Right atrium auricular region (tissue), 2 donors: ENCODE measurements at places on chromosomes 1 and 21.

DNA sequence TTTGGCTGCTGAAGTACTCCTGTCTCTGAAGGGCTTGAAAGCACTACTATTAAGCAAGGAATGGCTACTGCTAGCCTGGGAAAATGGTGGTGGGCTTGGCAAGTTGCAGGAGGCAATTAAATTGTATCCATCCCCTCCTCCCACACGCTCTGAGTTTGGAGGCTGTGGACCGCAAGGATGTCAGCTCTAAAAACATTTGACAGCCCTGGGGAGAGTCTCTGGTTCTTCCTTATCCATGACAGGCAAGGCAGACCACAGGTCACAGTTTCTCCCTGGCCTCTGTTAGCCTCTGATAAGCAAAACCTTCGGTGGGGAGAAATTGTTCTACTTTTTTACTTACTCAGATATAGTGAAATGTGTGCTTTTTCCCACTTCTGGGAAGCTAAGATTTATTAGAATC, 46.6 kb downstream of the S1PR1 start:
- no peak overlapping the region for H3K27ac ChIP-seq
- no peaks in the 10 kb centered on the region for H3K27me3 ChIP-seq
- H3K4me3 ChIP-seq = no peak overlapping the region
- H3K4me1 ChIP-seq = no peaks in the 10 kb centered on the region

DNA sequence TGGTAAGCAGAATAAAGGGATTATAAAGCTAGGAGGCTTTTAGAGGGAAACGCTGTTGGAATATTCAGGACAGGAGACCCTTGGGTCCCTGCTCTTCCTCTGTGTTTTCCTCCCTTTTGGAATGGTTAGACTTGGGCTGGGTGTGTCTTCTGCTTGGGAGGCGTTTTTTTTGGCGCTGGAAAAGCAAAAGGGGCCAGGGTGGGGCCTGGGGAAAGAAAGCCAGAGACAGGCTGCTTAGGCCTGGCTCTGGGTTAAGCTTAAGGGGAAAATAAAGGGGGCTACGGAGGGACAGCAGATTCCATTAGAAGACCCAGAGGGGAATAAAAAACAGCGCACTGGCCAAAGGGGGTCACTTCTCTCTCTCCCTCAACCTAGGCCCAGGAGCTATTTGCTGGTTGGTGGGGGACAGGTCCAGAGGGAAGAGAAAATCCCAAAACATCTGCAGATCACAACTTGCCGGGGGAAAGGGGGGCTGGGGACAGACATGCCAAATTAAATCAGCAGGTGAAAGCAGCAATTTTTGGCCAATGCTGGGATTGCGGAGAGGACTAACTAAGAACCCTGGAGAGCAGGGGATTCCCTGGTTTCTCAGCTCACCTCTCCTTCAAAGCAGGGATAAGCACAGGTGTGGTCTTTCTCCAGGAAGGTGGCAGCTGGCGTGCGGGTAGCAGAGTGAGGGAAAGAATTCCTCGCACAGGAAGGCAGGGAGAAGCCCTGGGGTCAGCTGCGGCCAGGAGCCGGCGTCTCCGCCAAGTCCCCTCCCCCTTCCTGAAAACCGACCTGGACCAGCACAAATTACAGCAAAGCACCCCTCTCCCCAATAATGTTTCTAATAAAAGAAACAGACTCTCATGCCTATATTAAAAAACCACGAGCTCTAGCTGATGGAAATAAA, 82.2 kb upstream of the AK4 start:
- no peaks in the 10 kb centered on the region for H3K36me3 ChIP-seq
- H3K27ac ChIP-seq = peak overlapping the region; percentile 98
- no peak for DNase-seq
- no peaks in the 10 kb centered on the region for H3K27me3 ChIP-seq
- H3K4me3 ChIP-seq = peak overlapping the region; percentile 74

- H3K4me3 ChIP-seq = no peak overlapping the region
- DNase-seq = no peak
- H3K36me3 ChIP-seq = no peaks in the 10 kb centered on the region
- H3K27me3 ChIP-seq = no peaks in the 10 kb centered on the region
- H3K4me1 ChIP-seq = peaks cover 68% of the 10 kb centered on the region
These were observed 3.7 kb downstream of the PEF1 start for GRCh38 chr1:31640964-31641363.

- H3K4me3 ChIP-seq = no peak overlapping the region
- no peak overlapping the region for H3K27ac ChIP-seq
- no peaks in the 10 kb centered on the region for H3K27me3 ChIP-seq
- H3K36me3 ChIP-seq = peaks cover 27% of the 10 kb centered on the region
- peak; percentile 54 for DNase-seq
These were observed 13.2 kb downstream of the AMPD2 start for GRCh38 chr1:109632671-109633346.

DNA sequence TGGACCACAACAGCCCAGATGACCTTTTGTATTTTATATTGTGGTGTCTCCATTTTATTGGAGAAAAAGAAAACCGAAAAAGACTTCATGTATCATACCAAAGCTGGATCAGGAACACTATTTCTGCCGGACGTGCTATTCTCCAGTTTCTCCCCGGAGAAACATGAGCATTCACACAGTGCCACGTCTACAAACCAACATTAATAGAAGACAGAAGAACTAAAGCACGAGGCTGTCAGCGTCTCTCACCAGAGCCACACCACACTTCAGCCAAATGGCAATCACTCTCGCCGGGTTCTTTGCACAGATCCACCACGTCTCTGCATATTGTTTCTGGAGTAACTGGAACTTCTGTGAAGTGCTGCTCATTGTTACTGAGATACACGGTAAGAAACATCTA, 24.8 kb downstream of the TP53BP2 start:
- H3K4me3 ChIP-seq = no peak overlapping the region
- H3K36me3 ChIP-seq = peaks cover 6% of the 10 kb centered on the region
- no peaks in the 10 kb centered on the region for H3K27me3 ChIP-seq
- no peak for DNase-seq
- peaks cover 49% of the 10 kb centered on the region for H3K4me1 ChIP-seq

GRCh38 chr1:218304281-218305039, 19.4 kb downstream of the RRP15 start:
- H3K4me3 ChIP-seq = no peak overlapping the region
- peak overlapping the region; percentile 81 for H3K27ac ChIP-seq
- no peaks in the 10 kb centered on the region for H3K36me3 ChIP-seq

GRCh38 chr1:102872526-102872925, 235.8 kb downstream of the COL11A1 start:
- H3K27me3 ChIP-seq = no peaks in the 10 kb centered on the region
- H3K36me3 ChIP-seq = no peaks in the 10 kb centered on the region
- no peak for DNase-seq
- no peaks in the 10 kb centered on the region for H3K4me1 ChIP-seq
- H3K27ac ChIP-seq = no peak overlapping the region
- H3K4me3 ChIP-seq = no peak overlapping the region

GRCh38 chr1:7229696-7230631, 444.7 kb downstream of the CAMTA1 start:
- H3K4me3 ChIP-seq = no peak overlapping the region
- H3K36me3 ChIP-seq = no peaks in the 10 kb centered on the region
- no peak for DNase-seq

DNA sequence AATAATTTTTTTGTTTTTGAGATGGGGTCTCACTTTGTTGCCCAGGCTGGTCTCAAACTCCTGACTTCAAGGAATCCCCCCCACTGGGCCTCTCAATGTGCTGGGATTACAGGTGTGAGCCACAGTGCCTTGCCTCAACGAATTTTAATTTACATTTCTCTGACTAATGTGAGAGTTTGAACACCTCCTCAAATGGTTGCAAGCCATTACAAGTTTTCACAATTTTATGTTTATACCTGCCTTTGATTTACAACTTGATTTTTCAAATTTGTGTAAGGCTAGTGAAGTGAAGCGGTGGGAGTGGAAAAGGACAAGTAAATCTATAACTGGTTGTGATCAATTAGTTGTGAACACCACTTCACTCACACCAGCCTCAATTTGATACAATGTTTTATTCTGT, 8.9 kb upstream of the RHBDL2 start:
- no peak overlapping the region for H3K27ac ChIP-seq
- H3K4me1 ChIP-seq = no peaks in the 10 kb centered on the region
- H3K27me3 ChIP-seq = no peaks in the 10 kb centered on the region
- no peaks in the 10 kb centered on the region for H3K36me3 ChIP-seq

DNA sequence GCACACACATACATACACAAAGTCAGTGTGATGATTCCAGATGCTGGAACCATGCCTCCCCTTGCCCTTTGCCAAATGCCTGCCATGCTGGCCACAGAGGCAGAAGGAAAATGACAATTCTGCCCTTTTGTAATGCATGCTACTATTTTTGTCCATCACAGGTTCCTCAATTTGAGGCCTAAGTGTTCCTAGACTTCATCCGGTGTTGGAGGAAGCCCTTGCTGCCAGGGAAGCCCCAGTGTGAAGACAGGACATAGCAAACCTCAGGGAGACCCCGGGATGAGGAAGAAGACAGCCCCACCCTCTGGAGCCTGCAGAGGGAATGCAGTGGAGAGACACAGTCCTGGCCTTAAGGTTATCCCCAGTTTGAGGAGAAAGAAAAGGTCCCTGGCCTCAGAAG, 14.4 kb downstream of the PRR9 start:
- H3K4me1 ChIP-seq = no peaks in the 10 kb centered on the region
- no peak overlapping the region for H3K27ac ChIP-seq
- no peak overlapping the region for H3K4me3 ChIP-seq
- DNase-seq = no peak
- H3K27me3 ChIP-seq = no peaks in the 10 kb centered on the region

- DNase-seq = no peak
- H3K27ac ChIP-seq = no peak overlapping the region
- H3K4me3 ChIP-seq = no peak overlapping the region
- H3K27me3 ChIP-seq = no peaks in the 10 kb centered on the region
- no peaks in the 10 kb centered on the region for H3K36me3 ChIP-seq
These were observed 382.8 kb downstream of the AMY1C start for GRCh38 chr1:104132382-104132973.

DNA sequence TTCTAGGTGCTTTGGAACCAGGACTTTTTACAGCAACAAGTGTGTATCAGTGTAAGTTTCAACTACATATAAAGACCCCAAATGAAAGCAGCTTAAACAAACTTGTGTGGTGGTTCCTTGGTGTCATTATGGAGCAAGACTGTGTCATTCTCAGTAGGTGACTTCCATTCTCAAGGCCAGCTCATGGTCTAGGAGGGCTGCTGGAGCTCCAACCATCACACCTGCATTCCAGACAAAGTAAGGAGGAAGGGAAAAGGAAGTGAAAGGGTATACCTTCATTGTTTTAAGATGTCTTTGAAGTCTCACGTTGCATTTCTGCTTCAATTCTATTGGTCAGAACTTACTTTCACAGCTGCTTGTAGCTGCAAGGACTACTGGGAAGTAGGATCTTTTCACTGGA, 188.6 kb downstream of the C1orf94 start:
- H3K36me3 ChIP-seq = no peaks in the 10 kb centered on the region
- H3K27ac ChIP-seq = no peak overlapping the region
- H3K4me3 ChIP-seq = no peak overlapping the region
- no peak for DNase-seq
- H3K4me1 ChIP-seq = no peaks in the 10 kb centered on the region

DNA sequence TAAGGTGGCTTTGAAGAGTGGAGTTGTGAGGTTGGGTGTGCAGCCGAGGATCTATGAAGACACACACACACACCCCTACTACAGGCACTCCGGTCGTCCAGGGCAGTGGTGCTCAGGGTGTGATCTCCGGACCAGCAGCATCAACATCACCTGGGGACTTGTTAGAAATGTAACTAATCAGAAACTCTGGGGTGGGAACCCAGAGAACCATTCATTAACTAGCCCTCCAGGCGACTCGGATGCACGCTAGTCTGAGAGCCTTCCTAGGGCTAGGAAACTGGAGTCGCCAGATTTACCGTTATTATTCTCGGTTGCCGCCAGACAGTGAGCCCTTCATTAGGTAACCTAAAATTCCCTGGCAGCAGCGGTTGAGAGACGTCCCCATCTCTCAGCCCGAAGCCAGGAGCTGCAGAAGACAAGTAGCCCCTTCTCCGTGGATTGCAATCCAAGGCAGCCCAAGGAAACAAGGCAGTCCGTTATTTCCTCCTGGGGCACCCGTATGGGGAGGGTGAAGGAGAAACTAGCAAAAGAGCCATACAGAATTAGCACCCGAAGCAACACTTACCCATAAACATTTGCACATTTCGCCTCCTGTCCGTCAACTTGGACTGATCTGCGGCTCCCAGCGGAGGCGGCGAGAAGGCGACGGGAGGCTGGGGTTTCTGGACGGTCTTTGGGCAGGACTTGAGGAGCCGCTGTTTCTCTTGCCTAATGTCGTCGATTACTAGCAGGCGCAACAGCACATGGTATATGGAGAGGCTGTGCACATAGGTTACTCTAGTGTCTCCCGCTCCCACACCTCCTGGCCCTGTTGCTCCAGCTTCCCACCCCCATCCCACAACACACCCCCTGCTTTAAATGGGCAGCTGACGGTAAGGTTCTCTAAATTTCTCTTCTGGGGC, 2.9 kb upstream of the CCN1 start:
- peak overlapping the region; percentile 98 for H3K27ac ChIP-seq
- no peak for DNase-seq
- peaks cover 44% of the 10 kb centered on the region for H3K4me1 ChIP-seq

DNA sequence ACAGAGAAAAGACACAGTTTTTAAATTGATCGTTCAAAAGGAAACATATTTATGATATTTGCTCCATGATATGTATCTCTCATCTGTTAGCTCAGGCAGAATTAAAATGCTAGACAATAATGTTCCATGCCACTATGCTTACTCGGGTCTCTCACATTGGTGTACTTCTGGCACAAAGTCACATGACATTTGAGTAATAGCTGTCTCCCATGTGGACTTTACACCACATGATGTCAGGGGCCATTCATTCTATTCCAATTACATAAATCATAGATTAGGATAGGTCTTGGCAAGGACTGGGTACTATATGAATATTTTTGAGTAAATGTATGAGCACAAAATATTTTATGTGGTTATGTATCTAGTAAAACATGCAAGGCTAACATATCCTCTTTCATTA, 648.4 kb downstream of the PLA2G4A start:
- H3K36me3 ChIP-seq = no peaks in the 10 kb centered on the region
- H3K27ac ChIP-seq = no peak overlapping the region
- H3K4me1 ChIP-seq = no peaks in the 10 kb centered on the region
- H3K27me3 ChIP-seq = no peaks in the 10 kb centered on the region

- H3K4me1 ChIP-seq = peaks cover 18% of the 10 kb centered on the region
- H3K27me3 ChIP-seq = no peaks in the 10 kb centered on the region
- H3K4me3 ChIP-seq = no peak overlapping the region
- no peak overlapping the region for H3K27ac ChIP-seq
- no peak for DNase-seq
These were observed 39.7 kb downstream of the LRP8 start for GRCh38 chr1:53288002-53288789.

GRCh38 chr1:176656257-176656995, 193.5 kb downstream of the PAPPA2 start:
- peaks cover 13% of the 10 kb centered on the region for H3K4me1 ChIP-seq
- no peak overlapping the region for H3K4me3 ChIP-seq
- H3K27ac ChIP-seq = peak overlapping the region; percentile 96
- no peaks in the 10 kb centered on the region for H3K36me3 ChIP-seq
